ENCODE measurements at places on chromosomes 1 and 21.

- DNase-seq, result no peak
Observed at GRCh38 chr1:232142403-232143314, 487.3 kb downstream of the SIPA1L2 start.

DNA sequence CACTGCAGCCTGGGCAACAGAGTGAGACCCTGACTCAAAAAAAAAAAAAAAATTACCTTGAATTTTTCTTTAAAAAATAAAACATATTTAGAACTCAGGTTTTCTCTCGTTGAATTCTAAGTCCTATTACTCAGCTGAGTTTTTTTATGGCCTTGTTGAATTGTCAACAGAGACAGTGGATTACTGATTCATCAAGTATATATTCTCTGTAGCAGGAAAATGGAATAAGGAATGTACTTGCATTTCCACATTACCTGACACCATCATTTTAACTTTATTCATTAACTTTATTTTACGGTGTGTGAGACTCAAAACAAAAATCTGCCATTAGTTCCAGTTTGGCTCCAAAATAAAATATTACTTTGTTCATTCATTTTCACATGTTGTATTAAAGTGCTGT is 53.8 kb upstream of the APP start:
- DNase-seq, result no peak

- no peak for DNase-seq
Observed at GRCh38 chr1:51627672-51628071, 10.8 kb downstream of the OSBPL9 start.

- no peak for DNase-seq
Observed at GRCh38 chr21:25062061-25062460, 545.2 kb downstream of the MRPL39 start.

- no peak for DNase-seq
Observed at GRCh38 chr1:232146514-232146913, 483.4 kb downstream of the SIPA1L2 start.

DNA sequence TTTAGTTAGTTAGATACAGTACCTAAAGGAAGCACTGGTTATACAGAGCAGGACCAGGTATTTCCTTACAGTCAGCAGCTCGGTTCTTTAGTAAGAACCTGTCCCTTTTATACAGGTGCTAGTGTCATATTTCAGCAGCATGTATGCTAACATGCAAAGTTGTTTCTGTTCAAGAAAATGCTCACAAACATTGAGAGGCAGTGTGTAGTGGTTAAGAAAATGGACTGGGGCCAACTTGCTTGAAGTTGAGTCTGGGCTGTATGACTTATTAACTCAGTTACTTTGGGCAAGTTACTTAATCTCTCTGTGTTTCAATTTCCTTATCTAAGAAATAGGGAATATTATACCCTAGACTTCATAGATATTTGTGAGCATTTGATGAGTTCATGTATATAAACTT is 31.1 kb downstream of the AK4 start:
- DNase-seq, result no peak

GRCh38 chr21:45578176-45578801 is 36.0 kb upstream of the SLC19A1 start:
- no peak for DNase-seq

DNA sequence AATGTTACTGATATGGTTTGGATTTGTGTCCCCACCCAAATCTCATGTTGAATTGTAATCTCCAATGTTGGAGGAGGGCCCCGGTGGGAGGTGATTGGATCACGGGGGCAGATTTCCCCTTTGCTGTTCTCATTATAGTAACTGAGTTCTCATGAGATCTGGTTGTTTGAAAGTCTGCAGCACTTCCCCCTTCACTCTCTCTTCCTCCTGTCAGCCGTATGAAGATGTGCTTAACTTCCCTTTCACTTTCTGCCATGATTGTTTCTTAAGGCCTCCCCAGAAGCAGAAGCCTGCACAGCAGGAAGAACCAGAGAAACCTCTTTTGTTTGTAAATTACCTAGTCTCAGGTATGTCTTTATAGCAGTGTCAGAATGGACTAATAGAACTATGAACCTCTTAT is 28.4 kb downstream of the TRIM33 start:
- DNase-seq, result no peak

- DNase-seq, result no peak
Observed at GRCh38 chr1:248758352-248758751, 2.8 kb upstream of the LYPD8 start.

- DNase-seq, result no peak
Observed at GRCh38 chr1:97164276-97164639, 442.7 kb downstream of the PTBP2 start.
